ENCODE measurements at places on chromosomes 3 and 15. TPM values are rescaled to one million over a fixed set of nuclear protein-coding genes. Genes with fewer than 3 reads are reported as not detected.
A peak's percentile ranks its signal among the peaks of the same experiment; 100 is the strongest.

- H3K27ac ChIP-seq: no peak overlapping the region
- H3K36me3 ChIP-seq: peaks cover 2% of the 10 kb centered on the region
- H3K4me3 ChIP-seq: no peak overlapping the region
- DNase-seq: no peak
- H3K27me3 ChIP-seq: no peaks in the 10 kb centered on the region
These were observed 218.0 kb downstream of the ZBTB20 start for GRCh38 chr3:114928989-114929640.

GRCh38 chr3:46848271-46849044 is 14.8 kb downstream of the MYL3 start:
- peak; percentile 45 for DNase-seq
- H3K36me3 ChIP-seq: no peaks in the 10 kb centered on the region
- H3K4me1 ChIP-seq: no peaks in the 10 kb centered on the region
- H3K27ac ChIP-seq: no peak overlapping the region
- H3K4me3 ChIP-seq: no peak overlapping the region
- no peaks in the 10 kb centered on the region for H3K27me3 ChIP-seq

- H3K4me1 ChIP-seq: no peaks in the 10 kb centered on the region
- no peak overlapping the region for H3K27ac ChIP-seq
These were observed 357.0 kb downstream of the TIGIT start for GRCh38 chr3:114650808-114651207.

GRCh38 chr3:193783166-193783896 is 190.3 kb downstream of the OPA1 start:
- no peaks in the 10 kb centered on the region for H3K36me3 ChIP-seq
- no peak overlapping the region for H3K27ac ChIP-seq
- no peak overlapping the region for H3K4me3 ChIP-seq
- H3K4me1 ChIP-seq: peaks cover 8% of the 10 kb centered on the region

DNA sequence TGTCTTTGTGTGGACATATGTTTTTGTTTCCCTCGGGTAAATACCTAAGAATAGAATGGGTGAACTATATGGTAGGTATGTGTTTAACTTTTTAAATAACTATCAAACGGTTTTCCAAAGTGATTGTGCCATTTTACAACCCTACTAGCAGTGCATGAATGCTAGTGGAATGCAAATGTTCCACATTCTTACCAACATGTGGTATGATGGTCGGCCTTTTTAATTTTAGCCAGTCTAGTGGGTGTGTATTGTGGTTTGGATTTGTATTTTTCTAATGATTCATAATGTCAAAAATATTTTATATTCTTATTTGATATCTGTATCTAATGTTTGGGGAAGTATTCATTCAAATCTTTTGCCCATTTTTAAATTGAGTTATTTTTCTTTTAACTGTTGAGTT is 68.2 kb upstream of the SMAD3 start:
- H3K27me3 ChIP-seq: no peaks in the 10 kb centered on the region
- no peak overlapping the region for H3K27ac ChIP-seq
- H3K4me3 ChIP-seq: no peak overlapping the region
- H3K4me1 ChIP-seq: no peaks in the 10 kb centered on the region

GRCh38 chr3:72797773-72798543 is 50.3 kb downstream of the SHQ1 start:
- peak; percentile 44 for DNase-seq
- H3K4me1 ChIP-seq: no peaks in the 10 kb centered on the region
- H3K27ac ChIP-seq: no peak overlapping the region
- no peaks in the 10 kb centered on the region for H3K36me3 ChIP-seq
- no peak overlapping the region for H3K4me3 ChIP-seq

GAP43 gene
- 0.19 TPM for total RNA-seq

ATP10A gene
- total RNA-seq: 6.8 TPM

Data from kidney (tissue), 22 donors.